ENCODE measurements at places on chromosomes 16 and 17. TPM values are rescaled to one million over a fixed set of nuclear protein-coding genes. Genes with fewer than 3 reads are reported as not detected.

Gene HOXB7
- total RNA-seq = 0.51 TPM

Gene MEOX1
- not detected for total RNA-seq

Gene CUEDC1
- total RNA-seq = not detected

DNA sequence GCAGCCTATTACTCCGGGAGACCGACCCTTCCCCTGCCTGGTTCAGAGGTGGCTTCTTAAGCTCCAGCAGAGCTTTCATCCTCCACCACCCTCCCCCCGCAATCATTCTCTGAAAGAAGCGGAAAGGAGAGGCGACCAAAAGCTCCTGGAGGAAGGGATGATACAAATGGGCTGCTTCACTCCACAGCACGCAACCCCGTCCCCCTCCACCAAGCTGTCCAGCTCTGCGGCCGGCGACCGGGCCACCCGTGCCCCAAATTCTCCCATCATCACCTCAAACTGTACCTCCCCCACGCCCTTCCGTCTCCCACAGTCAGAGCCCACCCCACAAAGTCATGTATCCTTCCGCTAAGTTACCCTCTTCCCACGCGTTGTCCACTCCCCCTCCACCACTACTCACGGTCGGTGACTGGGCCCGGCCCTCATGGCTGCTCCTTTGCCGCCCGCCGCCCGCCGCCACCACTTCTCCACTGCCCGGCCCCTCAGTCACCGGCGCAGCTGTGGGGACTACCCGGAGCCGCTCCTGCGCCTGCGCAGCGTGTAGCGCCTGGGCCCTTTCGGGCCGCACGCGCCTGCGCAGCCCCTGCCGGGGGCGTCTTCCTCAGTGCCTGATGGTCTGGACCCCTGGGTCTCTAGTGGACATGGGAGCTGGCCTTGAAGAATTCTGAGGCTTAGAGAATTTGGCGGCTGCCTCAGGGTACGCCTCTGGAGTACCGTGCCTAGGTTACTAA, at the start of gene FAM222B:
FAM222B (minus strand) TSS at position 509 of the 731 bp plus-strand sequence. CDS start 76,123 bp downstream, outside the sequence.
- DNase-seq = peak; percentile 85

DNA sequence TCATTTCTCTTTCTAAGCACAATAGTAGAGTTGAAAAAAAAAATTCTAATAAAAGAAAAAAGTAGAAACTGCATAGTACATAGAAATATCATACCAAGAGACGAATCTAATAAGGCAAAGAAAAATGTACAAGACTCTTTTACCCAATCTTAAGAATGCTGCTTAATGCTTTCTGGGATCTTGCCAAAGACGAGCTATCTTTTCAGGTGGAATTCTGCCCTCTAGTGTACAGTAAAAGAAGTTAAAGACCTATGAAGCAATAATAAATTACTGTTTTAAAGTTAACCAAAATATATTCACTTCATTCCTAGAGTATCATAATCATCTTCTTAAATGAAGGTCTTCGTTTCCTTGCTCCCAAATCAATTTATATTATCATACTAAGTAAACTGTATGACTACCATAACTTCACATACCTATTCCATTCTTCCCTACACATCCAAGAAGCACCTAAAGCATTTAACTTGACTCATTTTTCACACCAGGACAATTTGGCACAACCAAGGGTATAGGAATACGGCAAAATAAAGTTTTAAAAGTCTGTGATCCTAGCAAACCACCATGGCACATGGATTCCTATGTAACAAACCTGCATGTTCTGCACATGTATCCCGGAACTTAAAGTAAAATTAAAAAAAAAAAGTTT, 47.7 kb downstream of the CFDP1 start:
- DNase-seq = no peak

DNA sequence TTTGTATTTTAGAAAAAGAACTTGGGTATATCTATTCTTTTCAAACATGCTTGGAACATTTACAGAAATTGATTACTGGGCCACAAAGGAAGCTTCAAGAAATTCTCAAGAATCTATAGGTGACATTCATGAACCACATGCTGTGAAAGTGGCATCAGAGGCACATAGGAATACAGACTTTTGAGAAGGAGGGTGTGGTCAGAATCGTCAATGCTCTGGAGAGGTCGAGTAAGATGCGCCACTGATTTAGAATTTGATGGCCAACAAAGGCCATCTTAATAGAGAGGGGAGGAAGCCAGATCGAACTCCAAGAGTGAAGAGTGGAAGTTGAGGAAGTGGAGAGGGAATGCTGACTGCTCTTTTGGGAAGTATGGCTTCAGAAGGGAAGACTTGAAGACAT, 3.5 kb upstream of the NSMCE1 start:
- no peak for DNase-seq

GRCh38 chr17:45700171-45701090, 83.7 kb upstream of the CRHR1 start:
- no peak for DNase-seq

DNA sequence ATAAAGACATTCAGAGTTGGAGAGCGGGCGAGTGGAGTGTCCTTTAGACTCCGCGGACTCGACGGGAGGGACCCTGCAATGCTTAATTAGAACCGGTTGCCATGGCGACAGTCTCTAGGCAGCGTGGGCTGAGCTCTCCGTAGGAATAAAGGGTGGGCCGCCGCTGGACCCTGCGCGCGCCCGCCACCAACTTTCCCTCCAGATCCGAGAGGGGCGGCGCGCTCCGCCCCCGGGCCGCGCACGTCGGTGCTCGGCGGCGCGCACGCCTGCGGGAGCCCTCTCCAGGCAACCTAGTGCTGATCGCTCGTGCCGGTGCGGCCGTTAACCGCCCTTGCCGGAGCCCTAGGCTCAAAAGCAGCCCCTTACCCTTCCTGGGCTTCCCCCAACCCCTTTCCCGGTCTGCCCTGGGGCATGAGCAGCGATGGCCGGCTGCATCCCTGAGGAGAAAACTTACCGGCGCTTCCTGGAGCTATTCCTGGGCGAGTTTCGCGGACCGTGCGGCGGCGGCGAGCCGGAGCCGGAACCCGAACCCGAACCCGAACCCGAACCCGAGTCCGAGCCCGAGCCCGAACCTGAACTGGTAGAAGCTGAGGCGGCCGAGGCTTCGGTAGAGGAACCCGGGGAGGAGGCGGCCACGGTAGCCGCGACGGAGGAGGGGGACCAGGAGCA, at the start of gene PPM1E:
PPM1E (plus strand) TSS at position 278 of the 669 bp plus-strand sequence.
- peak; percentile 45 for DNase-seq

DNA sequence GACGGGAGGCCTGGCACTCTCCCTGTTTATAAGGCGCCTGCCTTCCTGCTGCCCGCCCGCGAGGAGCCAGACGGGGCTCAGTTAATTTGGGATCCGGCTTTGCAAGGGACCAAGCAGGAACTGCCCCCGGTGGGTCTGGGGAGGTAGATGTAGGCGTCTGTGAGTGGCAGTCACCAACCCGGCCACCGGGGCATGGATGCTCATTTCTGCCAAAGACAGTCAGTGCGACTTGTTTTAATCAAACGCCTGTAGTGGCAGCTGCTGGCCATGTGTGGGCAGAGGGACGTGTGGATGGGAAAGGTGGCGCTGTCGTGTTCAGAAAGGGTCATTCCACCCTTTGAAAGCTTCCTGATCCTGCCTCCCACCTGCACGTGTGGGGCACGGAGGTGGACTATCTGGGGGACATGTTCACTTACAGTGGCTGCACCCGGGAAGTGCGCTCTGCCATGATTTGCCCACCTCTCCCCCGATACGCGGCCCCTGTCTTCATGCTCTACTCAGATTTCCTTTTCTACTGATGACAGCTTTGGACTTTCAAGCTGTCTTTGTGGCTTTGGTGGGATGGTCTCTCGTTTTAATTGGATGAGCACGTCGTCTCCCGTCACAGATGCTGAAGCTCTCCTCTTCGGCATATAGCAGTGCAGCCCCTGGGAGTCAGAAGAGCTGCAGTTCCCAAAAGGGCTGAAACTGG, 60.3 kb upstream of the CIBAR2 start:
- no peak for DNase-seq

Data from activated T-helper 1 cell treated with anti-CD3 and anti-CD28 coated beads, Interleukin-12 subunit alpha, Interleukin-12 subunit beta, Interleukin-2, Interleukin-4 antibody, amounts not matched to agents 30 ng/mL and 10 ng/mL and 1 ng/mL, durations not matched to agents 14 hours and 24 hours and 36 hours (primary cell).